Retina (tissue), 1 donor: ENCODE measurements at places on chromosomes 13 and 19.

DNA sequence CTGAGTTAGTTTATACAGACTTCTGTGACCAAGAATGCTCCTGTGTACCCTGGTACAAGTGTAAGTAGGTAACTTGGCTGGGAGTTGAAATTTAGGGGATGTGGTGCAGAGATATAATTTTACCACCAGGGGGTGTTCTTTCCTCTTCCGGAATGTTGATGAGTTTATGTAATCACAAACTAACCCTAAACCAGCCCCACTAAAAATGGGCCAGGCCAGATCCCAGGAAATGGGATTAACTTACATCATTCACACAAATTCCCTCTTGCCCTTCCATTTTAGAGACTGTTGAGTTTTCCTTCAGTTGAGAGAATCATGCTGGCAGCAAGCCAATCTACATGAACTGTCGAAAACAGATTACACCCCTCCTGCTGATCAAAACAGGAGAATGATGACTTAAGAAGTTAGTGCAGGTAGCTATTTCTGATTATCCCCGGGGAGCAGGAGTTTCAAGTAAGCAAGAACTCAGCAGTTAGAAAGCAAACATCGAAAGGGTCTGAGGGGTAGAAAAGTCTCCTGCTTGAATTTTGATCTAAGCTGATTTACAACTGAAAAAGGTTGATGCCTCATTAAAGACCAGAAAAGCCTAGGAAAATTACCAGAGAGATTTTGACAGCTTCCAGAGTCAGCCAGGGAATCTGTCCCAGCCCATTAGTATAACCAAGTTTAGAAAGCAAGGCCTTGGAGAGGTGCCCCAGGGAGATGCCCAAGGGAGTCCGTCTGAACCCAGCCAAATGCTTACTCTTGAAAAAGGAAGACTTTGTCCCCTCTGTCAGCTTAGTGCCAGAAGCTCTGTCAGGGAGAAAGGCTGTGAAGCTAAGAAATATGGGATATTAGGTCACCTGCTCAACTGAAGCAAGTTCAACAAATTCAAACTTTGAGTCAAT, 32.3 kb upstream of the MED4 start:
- peak; percentile 58 for DNase-seq

DNA sequence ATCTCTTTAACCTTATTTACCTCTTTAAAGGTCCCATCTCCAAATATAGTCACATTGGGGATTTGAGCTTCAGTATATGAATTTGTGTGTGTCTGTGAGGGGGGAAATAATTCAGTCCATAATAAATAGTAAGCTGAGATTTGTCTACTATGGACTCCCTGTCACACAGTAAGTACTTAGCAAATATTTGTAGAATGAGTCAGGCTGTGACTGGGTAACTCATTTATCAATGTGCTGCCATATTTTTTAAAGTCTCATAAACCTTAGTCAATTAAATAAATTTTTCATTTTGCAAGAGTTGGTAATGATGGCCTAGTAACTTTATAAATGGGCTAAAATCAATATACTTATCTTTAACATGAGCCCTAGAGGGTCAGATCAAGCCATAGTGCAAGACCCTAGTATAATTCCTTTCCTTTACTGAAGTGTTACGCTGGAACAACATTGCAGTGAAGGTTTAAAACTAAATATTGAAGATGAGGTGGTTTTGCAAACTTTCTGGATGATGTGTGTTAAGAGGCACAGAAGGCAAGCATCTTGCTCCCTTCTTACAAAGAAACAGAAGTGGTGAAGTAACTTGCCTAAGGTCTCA, 305.1 kb downstream of the KCNRG start:
- no peak for DNase-seq

DNA sequence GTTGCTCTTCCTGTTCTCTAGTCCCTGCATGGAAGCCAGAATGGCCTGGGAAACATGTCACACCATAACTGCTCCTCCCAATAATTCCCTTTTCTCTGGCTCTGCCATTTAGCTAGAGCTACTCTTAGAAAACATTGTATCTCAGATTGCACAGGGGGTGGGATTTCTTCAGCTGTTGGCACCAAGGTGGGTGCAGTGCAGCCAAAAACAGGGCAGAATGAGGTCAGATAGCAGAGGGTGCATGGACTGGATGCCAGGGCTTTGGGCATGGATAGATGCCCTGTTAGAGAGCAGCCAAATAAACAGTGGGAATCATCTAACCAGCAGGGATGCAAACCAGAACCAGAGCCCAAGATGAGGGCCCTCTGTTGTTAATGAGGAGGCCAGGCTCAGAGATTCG, 4.9 kb upstream of the AMER2 start:
- no peak for DNase-seq

GRCh38 chr19:33395561-33396550, 22.3 kb downstream of the CEBPG start:
- no peak for DNase-seq

DNA sequence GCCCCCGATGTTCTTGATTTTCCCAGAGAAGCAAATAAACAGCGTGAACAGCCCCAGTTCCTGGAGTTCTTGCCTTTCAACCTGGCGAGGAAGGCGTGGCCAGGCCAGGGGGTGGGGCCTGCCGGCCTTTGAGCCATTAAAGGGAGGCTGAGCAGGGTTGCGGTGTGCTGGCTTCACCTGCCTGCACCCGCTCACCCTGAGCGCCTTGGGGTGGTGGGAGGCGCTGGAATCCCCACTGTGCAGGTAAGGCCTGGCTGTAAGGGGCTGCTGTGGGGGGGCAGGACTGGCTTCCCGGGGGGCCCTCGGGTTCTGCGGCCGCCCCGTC, 2.7 kb upstream of the MISP start:
- DNase-seq, result no peak

- no peak for DNase-seq
Measured at GRCh38 chr19:20607943-20608342, 42.4 kb upstream of the ZNF737 start.

GRCh38 chr13:85347251-85347650, 452.0 kb downstream of the SLITRK6 start:
- no peak for DNase-seq

DNA sequence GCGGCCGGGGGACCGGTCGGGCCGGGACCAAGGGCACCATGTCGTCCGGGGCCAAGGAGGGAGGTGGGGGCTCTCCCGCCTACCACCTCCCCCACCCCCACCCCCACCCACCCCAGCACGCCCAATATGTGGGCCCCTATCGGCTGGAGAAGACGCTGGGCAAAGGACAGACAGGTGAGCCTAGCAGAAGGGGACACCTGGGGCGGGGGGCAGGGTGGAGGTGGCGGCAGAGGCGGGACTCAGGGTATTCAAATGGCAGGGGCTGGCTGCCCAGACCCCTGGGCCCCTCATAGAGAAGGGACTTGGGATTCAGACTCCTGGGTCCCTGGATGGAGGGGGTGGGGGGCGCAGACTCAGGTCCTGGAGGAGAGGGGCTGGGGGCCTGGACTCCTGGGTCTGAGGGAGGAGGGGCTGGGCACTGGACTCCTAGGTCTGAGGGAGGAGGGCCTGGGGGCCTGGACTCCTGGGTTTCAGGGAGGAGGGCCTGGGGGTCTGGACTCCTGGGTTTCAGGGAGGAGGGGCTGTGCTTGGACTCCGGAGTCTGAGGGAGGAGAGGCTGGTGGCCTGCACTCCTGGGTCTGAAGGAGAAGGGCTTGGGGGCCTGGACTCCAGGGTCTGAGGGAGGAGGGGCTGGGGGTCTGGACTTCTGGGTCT, 735 bp downstream of the BRSK1 start:
- no peak for DNase-seq

DNA sequence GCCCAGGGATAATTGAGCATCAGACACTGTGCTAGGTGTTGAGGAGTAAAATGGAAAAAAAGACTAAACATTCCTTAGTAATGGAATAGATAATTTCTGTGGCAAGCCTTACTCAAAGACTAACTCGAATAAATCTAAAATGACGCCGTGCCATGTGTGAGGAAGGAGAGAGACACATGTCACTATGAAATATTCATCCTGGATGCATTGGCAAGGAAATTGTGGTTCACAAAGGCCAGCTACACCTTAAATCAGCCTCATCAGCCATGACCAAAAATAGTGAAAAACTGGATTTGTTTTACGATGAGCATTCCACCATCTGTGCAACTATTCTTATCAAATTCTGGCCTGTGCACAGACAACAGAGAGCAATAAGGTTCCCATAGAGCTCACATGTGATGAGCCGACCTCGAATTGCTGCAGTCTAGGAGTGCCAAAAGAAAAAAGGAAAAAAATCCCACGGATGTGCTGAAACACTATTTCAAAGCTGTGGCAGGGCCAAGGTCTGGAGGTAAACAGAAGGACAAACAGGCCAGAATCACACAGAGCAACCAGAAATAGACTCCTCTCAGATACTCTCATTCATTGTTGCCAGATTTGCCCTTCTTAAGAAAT, 505.7 kb downstream of the EFNB2 start:
- DNase-seq, result no peak

DNA sequence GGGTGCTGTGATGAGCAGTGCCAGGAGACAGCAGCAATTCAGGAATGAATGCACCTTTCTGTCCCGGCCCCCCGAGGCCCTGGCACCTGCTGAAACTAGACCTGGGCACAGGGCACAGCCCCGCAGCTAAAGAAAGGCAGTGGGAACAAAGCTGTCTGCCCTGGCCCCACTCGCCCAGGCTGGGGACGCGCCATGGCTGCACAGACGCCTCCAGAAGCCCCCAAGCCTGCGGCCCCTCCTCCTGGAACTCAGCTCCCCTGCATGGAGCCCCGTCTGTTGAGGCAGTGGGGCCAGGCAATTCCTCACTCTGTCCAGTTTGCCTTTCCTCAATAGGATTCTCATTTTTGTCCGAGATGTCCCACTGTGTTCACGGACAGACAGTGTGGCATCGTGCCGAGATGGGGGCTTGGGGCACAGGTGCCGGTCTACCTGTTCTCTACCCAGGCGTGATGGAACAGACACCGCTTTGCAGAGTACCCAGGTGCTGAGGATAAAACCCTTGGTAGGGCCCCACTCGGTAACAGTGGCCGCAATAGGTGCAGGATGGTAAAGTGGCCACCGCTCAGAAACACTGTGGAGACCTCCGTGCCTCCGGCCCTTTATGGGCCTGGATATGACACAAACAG, 146.5 kb upstream of the SOX1 start:
- no peak for DNase-seq

- DNase-seq, result no peak
Measured at GRCh38 chr13:108349269-108349668, 79.8 kb downstream of the TNFSF13B start.

GRCh38 chr13:98143157-98143553, 261 bp downstream of the FARP1 start:
- DNase-seq, result no peak

DNA sequence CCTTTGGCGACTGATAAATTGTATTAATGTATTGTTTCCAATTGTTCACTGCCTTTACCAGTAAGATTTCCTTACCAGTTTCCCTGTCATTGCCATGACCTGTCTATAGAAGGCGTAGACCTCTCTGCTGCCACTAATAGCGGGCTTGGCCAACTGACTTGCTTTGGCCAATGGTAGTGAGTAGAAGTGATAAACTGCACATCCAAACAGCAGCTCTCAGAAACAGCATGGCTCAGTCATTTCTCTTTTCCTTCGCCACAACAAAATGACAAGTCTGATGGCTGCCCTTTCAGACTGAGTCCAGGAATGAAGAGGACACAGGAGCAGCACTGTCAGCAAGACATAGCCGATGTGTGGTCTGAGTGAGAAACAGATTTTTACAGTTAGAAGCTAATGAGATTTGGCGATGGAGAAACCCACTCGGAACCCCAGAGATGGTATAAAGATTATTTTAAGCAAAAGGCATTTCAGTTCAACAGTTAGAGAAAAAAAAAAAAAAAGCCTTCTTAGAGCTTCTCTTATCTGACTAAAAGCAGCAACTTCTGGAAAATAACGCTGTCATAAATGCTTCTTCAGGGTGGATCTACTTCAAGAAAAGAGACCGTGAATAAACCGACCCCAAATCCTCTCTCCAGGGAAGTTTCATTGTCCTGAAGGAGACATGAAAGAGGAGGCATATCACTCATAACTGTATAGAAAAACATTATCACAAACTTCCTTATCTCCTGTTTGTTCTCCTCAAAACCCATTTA, 42.0 kb upstream of the TM9SF2 start:
- DNase-seq, result no peak

- DNase-seq, result no peak
Measured at GRCh38 chr19:13198634-13199033, 48.4 kb downstream of the IER2 start.

GRCh38 chr19:55700813-55701212, 25.8 kb downstream of the EPN1 start:
- no peak for DNase-seq

DNA sequence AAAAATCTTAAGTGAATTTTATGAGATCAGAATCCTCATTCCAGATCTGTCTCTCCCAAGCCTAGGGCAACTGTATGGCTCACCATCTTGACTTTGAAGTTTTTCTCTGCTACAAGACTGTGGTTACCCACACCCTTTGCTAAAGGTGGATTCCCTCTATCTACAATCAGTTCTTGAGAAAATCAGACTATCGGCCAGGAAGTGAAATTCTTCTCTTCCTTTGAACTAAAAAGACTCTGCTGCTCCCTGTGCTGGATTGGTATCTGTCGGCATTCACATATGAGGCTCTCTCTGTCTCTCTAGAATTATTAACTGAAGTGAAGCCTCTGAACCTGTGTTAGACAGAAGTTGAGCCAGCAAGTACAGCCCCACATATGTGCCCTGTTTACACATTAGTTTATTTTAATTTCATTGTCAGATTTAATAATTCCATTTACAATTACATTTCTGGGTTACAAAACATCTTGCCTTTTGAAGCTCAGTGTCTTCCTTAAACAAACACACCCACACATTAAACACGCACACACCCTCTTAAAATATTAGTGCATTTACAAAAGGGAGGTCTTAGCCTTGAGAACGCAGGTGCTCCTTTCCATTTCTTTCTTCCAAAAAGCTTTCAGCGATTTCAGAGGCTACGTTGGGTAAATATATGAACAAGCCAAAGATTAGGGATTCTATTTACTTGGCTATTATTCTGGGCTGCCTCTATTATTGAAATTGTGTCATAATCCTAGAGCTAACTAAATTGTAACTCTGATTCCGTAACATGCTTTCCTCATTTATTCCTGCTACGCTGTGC, 145.7 kb downstream of the MIPEP start:
- DNase-seq, result no peak

DNA sequence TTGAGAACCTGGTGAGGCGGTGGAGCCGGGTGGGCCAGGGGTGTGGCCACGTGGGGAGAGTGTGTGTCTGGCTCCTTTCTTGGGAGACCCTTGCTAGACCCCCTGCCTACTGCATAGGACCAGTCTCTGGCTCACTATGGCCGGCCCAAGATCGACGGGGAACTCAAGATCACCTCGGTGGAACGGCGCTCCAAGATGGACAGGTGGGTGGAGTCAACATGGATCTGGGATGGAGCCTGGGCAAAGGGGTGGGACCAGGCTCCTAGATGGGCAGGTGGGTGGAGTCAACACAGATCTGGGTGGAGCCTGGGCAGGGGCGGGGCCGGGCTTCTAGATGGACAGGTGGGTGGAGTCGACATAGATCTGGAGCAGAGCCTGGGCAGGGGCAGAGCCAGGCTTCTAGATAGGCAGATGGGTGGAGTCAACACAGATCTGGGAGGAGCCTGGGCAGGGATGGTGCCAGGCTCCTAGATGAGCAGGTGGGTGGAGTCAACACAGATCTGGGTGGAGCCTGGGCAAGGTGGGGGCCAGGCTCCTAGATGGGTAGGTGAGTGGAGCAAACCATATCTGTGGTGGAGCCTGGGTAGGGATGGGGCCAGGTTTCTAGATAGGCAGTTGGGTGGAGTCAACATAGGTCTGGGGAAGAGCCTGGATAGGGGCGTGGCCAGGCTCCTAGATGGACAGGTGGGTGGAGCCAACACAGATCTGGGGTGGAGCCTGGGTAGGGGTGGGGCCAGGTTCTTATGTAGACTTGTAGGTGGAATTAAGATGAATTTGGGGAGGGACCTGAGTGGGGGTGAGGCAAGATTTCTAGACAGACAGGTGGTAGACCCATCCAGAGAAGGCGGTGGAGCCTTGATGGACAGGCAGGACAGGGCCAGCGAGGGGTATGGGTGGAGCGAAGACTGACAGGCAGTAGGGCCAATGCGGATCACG, 56.5 kb downstream of the VAV1 start:
- peak; percentile 8 for DNase-seq
